CMK (cell line): ENCODE measurements at places on chromosomes 12 and 14.

DNA sequence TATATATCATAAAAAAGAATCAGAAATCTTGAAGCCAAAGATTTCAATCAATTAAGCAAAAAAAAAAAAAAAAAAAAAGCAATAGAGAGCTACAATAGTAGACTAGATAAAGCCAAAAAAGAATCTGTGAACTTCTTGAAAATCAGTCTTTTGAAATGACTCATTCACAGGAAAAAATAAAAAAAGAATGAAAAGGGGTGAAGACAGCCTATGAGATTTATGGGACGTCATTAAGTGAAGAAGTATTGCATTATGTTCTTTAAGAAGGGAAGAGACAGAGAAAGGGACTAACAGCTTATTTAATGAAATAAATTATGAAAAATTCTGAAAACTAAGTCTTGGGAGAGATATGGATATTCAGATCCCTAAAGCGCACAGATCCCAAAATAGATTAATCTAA is 103.8 kb downstream of the ACSS3 start:
- DNase-seq, result no peak

DNA sequence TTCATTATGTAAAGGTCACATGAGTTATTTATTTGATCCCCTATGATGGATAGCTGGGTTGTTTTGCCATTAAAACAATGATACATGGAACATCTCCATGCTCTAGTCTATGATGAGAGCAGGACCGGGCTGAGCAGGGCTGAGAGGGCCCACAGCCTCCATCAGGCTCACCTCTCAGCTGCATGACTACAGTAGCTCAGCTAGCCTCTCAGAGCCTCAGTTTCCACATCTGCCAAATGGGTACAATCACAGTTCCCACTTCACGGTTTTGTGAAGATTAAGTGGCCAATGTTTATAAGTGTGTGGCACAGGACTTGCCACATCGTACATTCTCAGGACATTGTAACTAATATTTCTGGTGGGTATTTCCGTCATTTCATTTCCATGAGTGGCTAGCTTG is 19.9 kb upstream of the MYL2 start:
- DNase-seq, result no peak

GRCh38 chr14:70268760-70269159 is 80.0 kb upstream of the SLC8A3 start:
- no peak for DNase-seq

GRCh38 chr14:60067882-60068281 is 23.8 kb upstream of the PCNX4 start:
- no peak for DNase-seq

GRCh38 chr12:113152835-113153814 is 3.6 kb downstream of the CFAP73 start:
- DNase-seq, result no peak

GRCh38 chr12:54341378-54342300 is 16.7 kb downstream of the COPZ1 start:
- DNase-seq, result no peak

DNA sequence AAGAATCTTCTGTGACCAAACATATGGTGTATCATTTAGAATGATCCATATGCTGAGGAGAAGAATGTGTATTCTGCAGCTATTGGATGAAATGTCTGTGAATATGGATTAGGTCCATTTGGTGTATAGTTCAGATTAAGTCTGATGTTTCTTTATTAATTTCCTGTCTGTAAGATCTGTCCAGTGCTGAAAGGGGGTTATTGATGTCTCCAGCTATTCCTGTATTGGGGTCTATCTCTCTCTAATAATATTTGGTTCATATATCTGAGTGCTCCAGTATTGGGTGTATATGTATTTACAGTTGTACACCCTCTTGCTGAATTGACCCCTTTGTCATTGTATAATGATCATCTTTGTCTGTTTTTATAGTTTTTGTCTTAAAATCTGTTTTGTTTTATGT is 33.5 kb downstream of the SLC38A2 start:
- DNase-seq, result no peak

- DNase-seq, result no peak
Measured at GRCh38 chr14:105120056-105120455, 48.5 kb downstream of the JAG2 start.

DNA sequence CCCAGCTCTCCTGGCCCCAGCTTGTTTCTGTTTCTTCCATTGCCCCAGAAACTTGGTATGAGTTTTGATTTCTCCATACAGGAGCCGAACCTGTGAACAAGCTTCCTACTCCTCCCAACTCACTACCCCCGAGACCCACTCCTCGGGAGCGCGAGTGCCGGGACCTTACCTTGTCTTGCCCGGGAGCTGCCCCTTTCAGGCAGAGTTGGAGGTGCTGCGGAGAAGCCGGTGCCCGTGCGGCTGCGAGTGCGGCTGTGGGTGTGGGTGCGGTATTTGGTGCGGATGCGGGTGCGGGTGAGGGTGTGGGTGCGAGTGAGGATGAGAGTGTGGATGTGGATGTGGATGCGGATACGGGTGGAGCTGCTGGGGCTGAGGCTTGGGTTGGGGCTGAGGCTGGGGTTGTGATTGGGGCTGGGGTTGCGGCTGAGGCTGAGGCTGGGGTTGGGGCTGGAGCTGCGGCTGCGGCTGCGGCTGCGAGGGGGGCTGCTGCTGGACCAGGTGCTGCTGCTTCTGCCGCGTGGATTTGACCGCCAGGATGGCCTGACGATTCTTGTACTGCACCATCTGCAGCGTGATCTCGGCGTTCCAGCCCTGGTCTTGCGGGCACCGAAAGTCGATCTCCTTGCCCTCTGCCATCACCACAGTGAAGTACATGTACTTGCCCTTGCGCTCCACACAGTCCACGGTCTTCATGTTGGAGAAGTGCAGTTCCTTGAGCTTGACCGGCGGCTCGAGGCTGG is 1.1 kb downstream of the PHLDA1 start:
- DNase-seq, result no peak

- DNase-seq, result no peak
Measured at GRCh38 chr12:44154128-44154527, 318.2 kb downstream of the TMEM117 start.

DNA sequence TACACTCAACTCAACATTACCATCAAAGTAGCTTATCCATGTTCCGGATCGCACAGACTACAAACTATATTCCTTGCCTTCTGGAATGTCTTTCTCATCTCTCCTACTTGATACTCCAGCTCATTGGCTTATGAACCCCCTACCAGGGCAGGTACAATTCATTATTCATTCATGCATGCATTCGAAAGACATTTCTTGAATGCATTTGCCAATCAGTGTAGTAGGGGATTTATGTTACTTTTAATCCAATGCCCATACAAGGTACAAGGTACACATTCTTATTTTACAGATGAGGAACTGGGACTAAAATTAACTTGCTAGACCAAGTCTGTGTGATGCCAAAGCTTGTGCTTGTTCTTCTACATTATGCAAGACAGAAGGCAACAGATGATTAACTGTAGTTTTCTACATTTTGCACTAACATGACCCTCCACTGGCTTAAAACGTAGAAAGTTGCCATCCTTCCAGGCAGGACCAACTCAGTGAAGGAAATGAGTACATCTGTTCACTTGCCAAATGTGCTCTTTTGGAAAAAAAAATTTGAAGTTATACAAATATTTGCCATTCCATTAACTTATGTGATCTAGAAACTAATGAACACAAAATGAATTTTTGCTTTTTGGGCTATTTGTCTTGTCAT is 53.8 kb upstream of the KCNJ8 start:
- DNase-seq, result no peak

- DNase-seq, result no peak
Measured at GRCh38 chr14:74501691-74502090, 8.1 kb downstream of the ISCA2 start.

DNA sequence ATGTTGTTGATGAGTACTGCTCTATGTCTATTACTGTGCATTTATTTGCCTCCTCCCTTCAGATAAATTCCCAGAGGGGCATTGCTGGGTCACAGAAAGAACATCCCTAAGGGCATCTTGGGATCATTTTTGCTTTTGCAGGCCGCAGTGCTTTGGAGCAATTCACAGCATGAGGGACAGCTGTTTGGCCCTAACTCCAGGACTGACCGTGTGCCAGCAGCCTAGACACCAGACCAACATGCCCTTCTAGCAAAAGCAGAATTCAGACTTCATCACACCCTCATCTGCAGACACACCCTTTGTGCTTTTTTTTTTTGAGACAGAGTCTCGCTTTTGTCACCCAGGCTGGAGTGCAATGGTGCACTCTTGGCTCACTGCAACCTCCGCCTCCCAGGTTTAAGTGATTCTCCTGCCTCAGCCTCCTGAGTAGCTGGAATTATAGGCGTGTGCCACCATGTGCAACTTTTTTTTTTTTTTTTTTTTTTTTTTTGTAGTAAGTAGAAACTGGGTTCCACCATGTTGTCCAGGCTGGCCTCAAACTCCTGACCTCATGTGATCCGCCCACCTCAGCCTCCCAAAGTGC is 31.0 kb downstream of the RNF34 start:
- no peak for DNase-seq

DNA sequence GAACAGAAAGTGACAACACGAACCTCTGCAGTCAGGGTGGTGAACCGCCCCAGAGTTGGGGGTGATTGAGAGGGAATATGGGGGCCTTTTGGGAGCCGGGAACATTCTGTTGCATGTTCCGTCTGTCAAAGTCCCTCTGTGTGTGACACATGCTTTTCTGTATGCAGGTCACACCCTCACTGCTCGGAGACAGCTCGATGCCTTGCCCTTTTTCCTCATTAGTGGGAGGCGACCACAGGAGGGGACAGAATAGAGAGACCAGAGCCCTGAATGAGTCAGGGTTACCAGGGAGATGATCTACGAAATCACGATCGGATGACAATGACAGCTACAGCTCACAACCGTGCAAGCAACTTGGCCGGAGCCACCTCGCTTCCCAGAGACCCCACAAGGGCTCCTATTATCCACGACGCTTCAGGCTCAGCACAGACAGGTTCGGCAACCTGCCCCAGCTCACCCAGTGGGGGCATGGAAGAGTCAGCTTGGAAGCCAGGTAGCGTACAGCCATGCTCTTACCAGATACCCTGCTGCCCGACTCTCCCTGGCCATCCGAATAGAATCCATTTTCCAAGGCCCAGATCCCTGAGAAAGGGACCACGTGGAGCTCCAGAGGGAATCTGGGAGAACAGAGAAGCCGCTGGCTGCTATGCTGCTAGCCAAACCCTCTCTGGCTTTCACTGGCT is 38.8 kb downstream of the TESC start:
- DNase-seq, result no peak

DNA sequence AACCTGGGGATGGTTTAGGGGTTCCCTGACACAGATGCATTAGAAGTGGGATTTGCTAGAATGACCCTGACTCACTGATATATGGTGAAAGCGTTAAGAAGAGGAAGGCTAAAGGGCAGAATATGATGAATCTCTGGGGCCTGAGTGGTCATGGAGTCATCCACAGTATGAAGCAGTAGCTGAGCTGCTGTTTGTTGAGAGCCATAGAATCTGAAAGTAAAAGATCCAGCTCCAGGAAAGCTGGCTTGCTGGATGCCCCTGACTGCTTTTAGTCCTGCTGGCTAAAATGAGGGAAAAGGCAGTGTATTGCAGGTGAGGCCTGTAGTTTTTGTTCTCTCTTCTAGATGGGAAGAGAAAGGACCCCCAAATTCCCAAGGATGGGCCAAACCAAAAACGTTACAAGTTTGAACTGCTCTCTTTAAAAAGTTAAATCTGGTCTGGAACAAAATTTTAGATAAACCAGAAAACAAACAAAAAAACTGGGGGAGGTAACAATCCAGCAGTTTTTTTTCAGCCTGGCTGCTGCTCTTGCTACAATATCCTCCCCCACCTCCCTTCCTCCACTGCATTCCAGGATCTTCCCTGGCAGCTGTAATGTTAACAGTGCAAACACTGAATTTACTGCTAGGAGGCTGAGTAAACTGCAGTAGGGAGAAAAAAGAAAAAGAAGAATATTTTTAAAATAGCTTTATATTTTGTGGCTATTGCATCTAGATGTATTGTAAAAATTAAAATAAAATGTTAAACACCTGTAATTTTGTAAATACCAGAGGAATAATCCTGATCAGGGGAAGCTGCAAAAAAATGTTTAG is 16.5 kb downstream of the SEL1L start:
- DNase-seq, result no peak

GRCh38 chr12:94599189-94599588 is 51.2 kb downstream of the TMCC3 start:
- DNase-seq, result no peak

- DNase-seq, result no peak
Measured at GRCh38 chr14:72651714-72652113, 242.2 kb downstream of the DPF3 start.

DNA sequence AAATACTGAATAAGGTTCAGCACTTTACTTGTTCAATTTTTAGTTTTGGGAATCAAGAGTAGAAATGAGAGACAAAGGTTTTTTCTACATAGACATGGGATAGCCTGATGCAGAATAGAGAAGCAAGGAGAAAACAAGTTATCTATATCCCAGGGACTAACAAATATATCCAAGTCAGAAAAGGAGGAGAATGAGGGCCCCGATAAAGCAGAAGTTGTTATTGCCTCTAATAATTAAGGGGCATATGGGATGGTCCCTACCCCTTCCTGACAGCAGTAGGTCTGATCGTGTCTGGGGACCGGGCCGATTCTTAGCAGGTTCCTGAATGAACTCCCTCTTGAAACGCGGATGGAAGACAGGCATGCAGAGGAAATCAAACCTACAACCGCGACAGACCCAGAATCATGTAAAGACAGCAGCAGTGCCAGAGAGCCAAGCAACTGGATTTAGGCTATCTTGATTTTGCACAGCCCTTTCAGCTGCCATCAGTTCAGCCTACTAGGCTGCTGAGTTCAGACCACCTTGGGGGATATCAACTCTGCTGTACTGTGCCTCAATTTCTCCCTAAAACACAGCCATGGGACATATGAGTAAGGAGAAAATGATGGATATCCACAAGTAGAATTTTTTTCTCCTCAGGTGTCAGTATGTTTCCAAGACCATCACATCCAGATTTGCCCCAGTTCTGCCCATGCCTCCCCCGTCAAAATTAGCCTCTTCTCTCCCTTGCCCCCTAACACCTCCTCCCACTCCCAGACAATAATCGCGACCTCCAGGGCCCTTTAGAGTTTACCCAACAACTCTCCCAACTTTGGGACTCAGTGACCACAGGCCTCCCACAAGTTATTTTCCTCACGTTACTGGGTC is 706 bp downstream of the PRMT5 start:
- no peak for DNase-seq

DNA sequence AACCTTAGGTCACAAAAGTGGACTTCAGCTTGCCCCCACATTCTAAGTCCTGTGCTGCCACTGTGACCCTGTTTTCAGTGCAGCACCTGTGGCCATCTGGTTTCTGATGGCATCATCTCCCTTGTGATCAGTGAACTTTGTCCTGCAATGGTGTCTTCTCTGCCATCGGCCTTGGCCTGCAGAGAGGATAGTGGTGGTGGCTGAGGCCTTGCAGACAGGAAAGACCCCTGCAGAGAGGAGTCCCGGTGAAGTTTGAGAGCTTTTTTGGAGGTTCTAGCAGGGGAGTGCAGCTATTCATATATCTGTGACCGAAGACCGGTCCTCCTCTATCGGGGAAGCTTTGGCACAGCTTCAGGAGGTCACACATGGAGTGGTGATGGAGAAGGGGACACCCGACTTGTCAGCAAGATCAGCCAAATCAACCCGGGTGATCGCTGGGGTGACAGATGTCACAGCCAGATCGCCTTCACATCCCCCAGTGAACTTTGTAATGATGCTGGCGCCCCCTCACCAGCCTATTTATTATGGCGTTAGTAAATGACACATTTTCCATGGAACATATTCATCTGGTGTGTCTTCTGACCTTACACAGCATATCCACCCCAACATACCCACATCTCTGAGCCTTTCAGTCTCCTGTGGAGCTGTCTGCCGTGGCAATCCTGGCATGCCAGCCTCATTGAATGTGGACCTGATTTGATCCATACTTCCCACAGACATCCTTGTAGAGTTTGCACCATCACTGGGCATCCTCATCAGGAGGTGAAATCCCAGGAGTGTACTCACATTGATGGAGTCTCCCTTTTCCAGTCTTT is 136.1 kb downstream of the PAPOLA start:
- no peak for DNase-seq

- DNase-seq, result no peak
Measured at GRCh38 chr14:58820032-58820431, 182.3 kb downstream of the DACT1 start.
